ENCODE measurements at places on chromosomes 4 and X. TPM values are rescaled to one million over a fixed set of nuclear protein-coding genes. Genes with fewer than 3 reads are reported as not detected.

FRMD7 gene
- 0.08 TPM for polyA plus RNA-seq

DCX gene
- 14.8 TPM for polyA plus RNA-seq

BST1 gene
- 6.5 TPM for polyA plus RNA-seq

JADE3 gene
- 4.5 TPM for polyA plus RNA-seq

SYTL5 gene
- polyA plus RNA-seq, result 0.12 TPM
